ENCODE measurements at places on chromosomes 6 and 20. TPM values are rescaled to one million over a fixed set of nuclear protein-coding genes. Genes with fewer than 3 reads are reported as not detected.
A peak's percentile ranks its signal among the peaks of the same experiment; 100 is the strongest.

HLA-DMB gene
- total RNA-seq: 16.3 TPM

GRCh38 chr6:112549749-112550148 lies 202.6 kb downstream of the RFPL4B start:
- DNase-seq: no peak

DNA sequence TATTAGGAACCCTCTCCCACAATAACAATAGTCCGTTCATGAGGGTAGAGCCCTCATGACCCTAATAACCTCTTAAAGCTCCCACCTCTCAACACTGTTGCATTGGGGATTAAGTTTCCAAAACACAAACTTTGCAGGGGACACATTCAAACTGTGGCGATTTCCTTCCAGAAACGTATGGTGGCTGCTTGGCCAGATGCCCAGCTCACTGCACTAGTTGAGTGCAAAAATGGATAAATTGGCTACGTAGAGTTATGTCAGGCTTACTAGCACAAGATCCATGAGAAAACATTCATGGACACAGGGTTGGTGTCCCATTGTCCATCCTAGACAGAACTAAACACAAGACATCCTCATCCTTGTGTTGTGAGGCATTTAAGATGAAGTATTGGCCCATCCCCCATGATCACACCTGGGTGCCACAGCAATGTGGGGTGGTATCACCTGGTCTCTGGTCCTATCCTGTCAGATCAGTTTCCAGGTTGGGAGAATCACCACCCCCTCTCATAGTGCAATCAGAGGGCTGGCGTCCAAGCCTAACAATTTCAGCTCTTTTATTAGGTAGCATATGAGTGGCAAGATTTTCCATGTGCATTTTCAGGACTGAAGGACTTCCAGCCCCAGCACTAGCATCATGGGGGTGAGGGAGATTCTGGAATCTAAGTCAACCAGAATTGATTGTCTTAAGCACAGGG lies 63.4 kb upstream of the ELOVL5 start:
- no peak for DNase-seq

GRCh38 chr20:54355631-54356280 lies 119.6 kb upstream of the DOK5 start:
- DNase-seq: no peak

KDM1B gene
- 23.5 TPM for total RNA-seq

DNA sequence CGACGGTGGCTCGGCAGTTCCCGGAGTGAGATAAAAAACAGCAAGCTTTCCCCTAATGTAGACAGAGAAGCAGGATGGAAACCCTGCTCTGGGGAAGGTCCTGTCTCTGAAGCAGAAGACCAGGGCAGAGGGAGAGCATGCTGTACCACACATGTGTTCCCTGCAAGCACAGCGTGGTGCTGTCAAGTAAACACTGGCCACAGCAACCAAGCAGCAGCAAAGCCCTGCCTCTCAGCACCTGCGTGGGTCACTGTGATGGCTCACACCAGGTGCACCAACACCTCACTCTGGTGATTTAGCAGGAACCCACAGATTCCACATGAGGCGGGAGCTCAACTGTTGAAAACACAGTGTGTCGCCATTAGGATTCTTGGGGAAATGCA lies 65.2 kb upstream of the TXNDC5 start:
- no peak for DNase-seq

- DNase-seq: no peak
Observed at GRCh38 chr20:23331450-23332350, 18.9 kb upstream of the NXT1 start.

- no peak for DNase-seq
Observed at GRCh38 chr20:11902285-11902697, 15.4 kb upstream of the BTBD3 start.

DNA sequence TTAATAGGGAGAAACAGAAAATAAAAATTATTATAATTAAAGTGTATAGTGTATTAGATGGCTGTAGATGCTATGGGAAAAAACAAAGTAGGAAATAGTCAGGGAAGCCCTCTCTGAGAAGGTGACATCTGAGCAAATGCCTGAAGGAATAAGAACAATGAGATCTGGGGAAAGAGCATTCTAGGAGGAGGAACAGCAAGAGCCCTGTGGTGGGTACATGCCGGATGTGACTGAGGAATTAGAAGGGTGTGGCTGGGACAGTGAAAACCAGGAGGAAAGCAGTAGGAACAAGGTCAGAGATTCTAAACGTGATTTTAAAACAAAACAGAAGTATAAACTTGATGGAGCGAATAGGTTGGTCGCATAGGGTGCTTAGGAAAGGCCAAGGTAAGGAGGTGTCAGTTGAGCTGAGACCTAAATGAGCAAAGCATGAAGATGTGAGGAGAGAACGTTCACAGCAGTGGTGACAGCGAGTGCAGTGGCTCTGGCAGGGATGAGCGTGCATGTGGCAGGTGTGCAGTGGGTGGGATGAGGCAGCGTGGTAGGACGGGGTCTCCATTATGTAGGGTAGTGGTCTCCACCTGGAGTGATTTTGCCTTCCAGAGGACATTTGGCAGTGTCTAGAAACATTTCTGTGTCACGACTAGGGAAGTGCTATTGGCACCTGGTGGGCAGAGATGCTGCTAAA lies 97.1 kb upstream of the MRPS10 start:
- no peak for DNase-seq

DNA sequence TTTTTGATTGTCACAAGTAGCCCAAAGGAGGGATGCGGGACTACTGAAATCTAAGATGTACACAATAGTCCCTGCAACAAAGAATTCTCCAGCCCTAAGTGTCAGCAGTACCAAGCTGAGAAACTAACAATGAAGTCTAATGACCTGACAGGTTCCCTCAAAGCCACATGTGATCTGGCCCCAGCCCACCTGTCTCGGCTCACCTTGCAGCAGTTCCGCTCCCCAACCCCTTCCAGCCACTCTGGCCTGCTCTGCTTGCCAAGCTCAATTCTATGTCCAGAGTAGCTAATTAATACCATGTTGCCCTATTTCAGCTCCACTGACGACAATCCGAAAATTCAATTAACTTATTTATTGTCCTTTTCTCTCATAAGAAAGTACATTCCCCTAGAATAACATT lies 72.1 kb downstream of the ZMYND8 start:
- no peak for DNase-seq

GRCh38 chr20:63697868-63698545 lies 1.6 kb downstream of the TNFRSF6B start:
- DNase-seq: peak; percentile 83

Measured in lower leg skin (tissue), 4 donors.